ENCODE measurements at places on chromosomes 2 and 18.

GRCh38 chr2:153307223-153307622, 171.3 kb downstream of the RPRM start:
- DNase-seq: no peak

DNA sequence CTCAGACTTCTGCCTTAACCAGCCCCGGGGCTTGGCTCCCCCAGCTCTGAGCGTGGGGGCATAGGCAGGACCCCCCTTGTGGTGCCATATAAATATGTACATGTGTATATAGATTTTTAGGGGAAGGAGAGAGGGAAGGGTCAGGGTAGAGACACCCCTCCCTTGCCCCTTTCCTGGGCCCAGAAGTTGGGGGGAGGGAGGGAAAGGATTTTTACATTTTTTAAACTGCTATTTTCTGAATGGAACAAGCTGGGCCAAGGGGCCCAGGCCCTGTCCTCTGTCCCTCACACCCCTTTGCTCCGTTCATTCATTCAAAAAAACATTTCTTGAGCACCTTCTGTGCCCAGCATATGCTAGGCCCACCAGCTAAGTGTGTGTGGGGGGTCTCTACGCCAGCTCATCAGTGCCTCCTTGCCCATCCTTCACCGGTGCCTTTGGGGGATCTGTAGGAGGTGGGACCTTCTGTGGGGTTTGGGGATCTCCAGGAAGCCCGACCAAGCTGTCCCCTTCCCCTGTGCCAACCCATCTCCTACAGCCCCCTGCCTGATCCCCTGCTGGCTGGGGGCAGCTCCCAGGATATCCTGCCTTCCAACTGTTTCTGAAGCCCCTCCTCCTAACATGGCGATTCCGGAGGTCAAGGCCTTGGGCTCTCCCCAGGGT, 5.5 kb downstream of the CTDSP1 start:
- DNase-seq: no peak

DNA sequence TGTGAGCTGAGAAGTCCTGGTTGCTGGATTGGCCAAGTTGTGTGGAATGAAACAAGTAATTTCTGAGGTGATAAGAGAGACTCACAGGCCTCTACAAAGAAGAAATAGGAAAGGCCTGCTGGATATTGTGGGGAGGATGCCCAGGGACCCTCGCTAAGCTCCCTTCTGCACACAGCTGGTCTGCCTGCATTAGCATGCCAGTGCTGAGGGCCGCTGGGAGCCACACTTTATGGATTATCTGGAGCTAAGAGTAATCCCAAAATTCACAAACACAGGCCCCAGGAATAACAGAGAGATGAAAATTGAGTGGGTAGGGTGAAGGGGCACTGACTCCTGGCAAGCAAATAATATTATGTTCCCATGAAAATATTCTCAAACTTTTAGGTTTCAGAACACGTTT, 114.9 kb upstream of the SIX3 start:
- no peak for DNase-seq

GRCh38 chr2:47907039-47907781, 912 bp upstream of the FBXO11 start:
- DNase-seq: no peak

- no peak for DNase-seq
These were observed 245.1 kb downstream of the NEDD4L start for GRCh38 chr18:58288921-58289797.
